ENCODE measurements at places on chromosomes 2 and 18. TPM values are rescaled to one million over a fixed set of nuclear protein-coding genes. Genes with fewer than 3 reads are reported as not detected.

SP100 gene
- total RNA-seq, result 140 TPM

CNNM3 gene
- total RNA-seq, result 8.2 TPM

FEV gene
- not detected for total RNA-seq

SANBR gene
- 8.7 TPM for total RNA-seq

EFHD1 gene
- 2.0 TPM for total RNA-seq

SERPINB4 gene
- total RNA-seq, result not detected

TUBB8B gene
- total RNA-seq, result not detected

KLHL14 gene
- total RNA-seq, result under 0.01 TPM

CNTNAP5 gene
- total RNA-seq, result under 0.01 TPM

FBXO36 gene
- total RNA-seq, result 1.5 TPM

AMMECR1L gene
- 17.2 TPM for total RNA-seq

C2orf66 gene
- total RNA-seq, result under 0.01 TPM

KRTCAP3 gene
- total RNA-seq, result not detected

ERBB4 gene
- total RNA-seq, result 0.28 TPM

CABLES1 gene
- 18.6 TPM for total RNA-seq

NAT8 gene
- not detected for total RNA-seq

IFT172 gene
- total RNA-seq, result 26.8 TPM

NDC80 gene
- 45.1 TPM for total RNA-seq

RESP18 gene
- total RNA-seq, result not detected

PROM2 gene
- under 0.01 TPM for total RNA-seq

SERPINB10 gene
- total RNA-seq, result not detected

EGR4 gene
- not detected for total RNA-seq

C2orf72 gene
- 0.38 TPM for total RNA-seq

HAT1 gene
- 83.8 TPM for total RNA-seq

VIL1 gene
- total RNA-seq, result under 0.01 TPM

ANKRD36C gene
- total RNA-seq, result 43.7 TPM

MC4R gene
- total RNA-seq, result under 0.01 TPM

MRPL44 gene
- total RNA-seq, result 29.6 TPM

DIPK1C gene
- total RNA-seq, result not detected

SLC14A1 gene
- total RNA-seq, result 32.1 TPM

MC2R gene
- not detected for total RNA-seq

OBSL1 gene
- total RNA-seq, result 26.6 TPM

CNGA3 gene
- total RNA-seq, result not detected

ACVR1C gene
- total RNA-seq, result 0.85 TPM

UBXN4 gene
- 62.5 TPM for total RNA-seq

ASB18 gene
- not detected for total RNA-seq

ITGA4 gene
- total RNA-seq, result 86.3 TPM

ING5 gene
- total RNA-seq, result 18.6 TPM

AP1S3 gene
- 28.0 TPM for total RNA-seq

LAMA1 gene
- 91.6 TPM for total RNA-seq

TRABD2A gene
- total RNA-seq, result 2.5 TPM

GPC1 gene
- 42.9 TPM for total RNA-seq

MC5R gene
- under 0.01 TPM for total RNA-seq

FMNL2 gene
- total RNA-seq, result 17.6 TPM

CYS1 gene
- total RNA-seq, result 0.58 TPM

STAT4 gene
- 11.6 TPM for total RNA-seq

COL5A2 gene
- total RNA-seq, result 929 TPM

CHRNA1 gene
- 0.38 TPM for total RNA-seq

SIX3 gene
- not detected for total RNA-seq

RFTN2 gene
- 0.58 TPM for total RNA-seq

ABCG8 gene
- total RNA-seq, result not detected

ANKZF1 gene
- total RNA-seq, result 23.0 TPM

CCL20 gene
- 57.5 TPM for total RNA-seq

GPR39 gene
- 2.3 TPM for total RNA-seq

DRC1 gene
- total RNA-seq, result not detected

LOXL3 gene
- 147 TPM for total RNA-seq

TXNDC2 gene
- total RNA-seq, result not detected

C2orf81 gene
- total RNA-seq, result 1.1 TPM

Data from regular cardiac myocyte (primary cell).